Mesothelial cell of epicardium (in vitro differentiated cells): ENCODE measurements at places on chromosomes 12 and 14.

DNA sequence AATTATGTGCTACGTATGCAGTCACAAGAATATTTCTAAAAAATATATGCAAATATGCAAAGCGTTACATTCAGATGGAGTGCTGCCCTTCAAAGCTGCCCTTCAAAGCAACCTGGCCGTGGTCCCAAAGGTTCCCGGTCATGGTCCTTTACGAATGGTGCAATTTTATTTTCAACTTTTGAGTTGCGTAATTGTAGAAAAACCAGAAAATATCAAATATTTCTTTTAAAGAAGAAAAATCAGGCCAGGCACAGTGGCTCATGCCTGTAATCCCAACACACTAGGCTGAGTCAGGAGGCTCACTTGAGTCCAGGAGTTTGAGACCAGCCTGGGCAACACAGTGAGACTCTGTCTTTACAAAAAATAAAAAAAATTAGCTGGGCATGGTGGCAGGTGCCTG lies 21.4 kb downstream of the CLSTN3 start:
- no peaks in the 10 kb centered on the region for H3K27me3 ChIP-seq
- H3K27ac ChIP-seq, result no peak overlapping the region
- H3K4me3 ChIP-seq, result no peak overlapping the region
- peaks cover 24% of the 10 kb centered on the region for H3K4me1 ChIP-seq
- no peak for DNase-seq

- H3K27ac ChIP-seq, result peak overlapping the region; percentile 75
- H3K4me1 ChIP-seq, result peaks cover 31% of the 10 kb centered on the region
- DNase-seq, result no peak
- no peaks in the 10 kb centered on the region for H3K27me3 ChIP-seq
Measured at GRCh38 chr12:33423706-33424105, 15.9 kb downstream of the SYT10 start.

GRCh38 chr14:99120526-99121318 lies 151.3 kb downstream of the BCL11B start:
- H3K36me3 ChIP-seq, result no peaks in the 10 kb centered on the region
- no peaks in the 10 kb centered on the region for H3K4me1 ChIP-seq
- peak; percentile 22 for DNase-seq
- H3K4me3 ChIP-seq, result no peak overlapping the region
- peaks cover 31% of the 10 kb centered on the region for H3K27me3 ChIP-seq

GRCh38 chr12:32466986-32467711 lies 67.8 kb downstream of the FGD4 start:
- no peak overlapping the region for H3K4me3 ChIP-seq
- no peak overlapping the region for H3K27ac ChIP-seq
- peaks cover 4% of the 10 kb centered on the region for H3K36me3 ChIP-seq
- DNase-seq, result no peak

- peaks cover 19% of the 10 kb centered on the region for H3K4me1 ChIP-seq
- no peaks in the 10 kb centered on the region for H3K27me3 ChIP-seq
- no peak overlapping the region for H3K27ac ChIP-seq
Measured at GRCh38 chr12:96199464-96199863, 5.3 kb downstream of the ELK3 start.

DNA sequence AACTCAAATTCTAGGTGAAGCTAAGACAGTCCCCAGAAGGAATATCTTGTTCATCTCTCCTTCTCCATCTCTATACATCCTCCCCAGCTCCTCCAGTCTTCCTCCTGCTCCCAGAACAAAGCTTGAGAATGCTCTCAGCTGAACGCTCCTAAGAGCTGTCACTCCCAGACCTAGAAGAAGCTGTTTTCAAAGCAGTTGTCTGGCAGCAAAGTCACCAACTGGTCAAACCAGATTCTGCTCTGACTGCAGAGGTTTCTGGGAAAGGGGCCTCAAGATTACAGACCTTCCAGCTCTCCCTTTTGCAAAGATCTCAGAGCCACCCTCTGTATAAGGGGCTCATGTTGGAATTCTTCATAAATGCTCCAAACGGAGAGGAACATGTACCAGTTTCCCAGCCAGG lies 9.6 kb upstream of the HSPB8 start:
- no peak overlapping the region for H3K4me3 ChIP-seq
- no peaks in the 10 kb centered on the region for H3K36me3 ChIP-seq
- H3K27ac ChIP-seq, result peak overlapping the region; percentile 85

DNA sequence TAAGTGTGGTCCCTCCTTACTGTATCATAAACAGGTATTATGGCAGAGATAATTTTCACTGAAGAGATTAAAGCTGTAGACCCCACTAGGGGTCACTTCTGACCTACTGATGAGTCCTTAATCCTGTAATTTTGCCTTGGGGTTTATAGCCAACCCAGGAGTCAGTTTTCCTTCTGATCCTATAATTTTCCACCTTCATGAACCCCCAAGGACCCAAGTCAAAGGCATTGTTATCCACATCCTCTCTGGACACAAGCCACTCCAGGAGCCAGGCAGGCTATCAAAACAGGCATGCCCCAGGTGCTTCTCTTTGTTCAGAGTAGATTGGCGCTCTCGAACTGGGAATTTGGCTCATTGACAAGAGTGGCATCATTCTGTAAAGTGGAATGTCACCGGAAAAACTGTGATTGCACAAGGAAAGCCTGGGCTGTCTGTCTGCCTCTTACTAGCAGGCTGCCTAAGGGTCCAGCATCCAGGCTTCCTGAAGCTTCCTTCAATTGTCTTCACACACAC lies 1523.2 kb upstream of the FLRT2 start:
- H3K27ac ChIP-seq, result no peak overlapping the region
- H3K27me3 ChIP-seq, result no peaks in the 10 kb centered on the region
- H3K4me3 ChIP-seq, result no peak overlapping the region
- no peak for DNase-seq
- peaks cover 22% of the 10 kb centered on the region for H3K4me1 ChIP-seq

DNA sequence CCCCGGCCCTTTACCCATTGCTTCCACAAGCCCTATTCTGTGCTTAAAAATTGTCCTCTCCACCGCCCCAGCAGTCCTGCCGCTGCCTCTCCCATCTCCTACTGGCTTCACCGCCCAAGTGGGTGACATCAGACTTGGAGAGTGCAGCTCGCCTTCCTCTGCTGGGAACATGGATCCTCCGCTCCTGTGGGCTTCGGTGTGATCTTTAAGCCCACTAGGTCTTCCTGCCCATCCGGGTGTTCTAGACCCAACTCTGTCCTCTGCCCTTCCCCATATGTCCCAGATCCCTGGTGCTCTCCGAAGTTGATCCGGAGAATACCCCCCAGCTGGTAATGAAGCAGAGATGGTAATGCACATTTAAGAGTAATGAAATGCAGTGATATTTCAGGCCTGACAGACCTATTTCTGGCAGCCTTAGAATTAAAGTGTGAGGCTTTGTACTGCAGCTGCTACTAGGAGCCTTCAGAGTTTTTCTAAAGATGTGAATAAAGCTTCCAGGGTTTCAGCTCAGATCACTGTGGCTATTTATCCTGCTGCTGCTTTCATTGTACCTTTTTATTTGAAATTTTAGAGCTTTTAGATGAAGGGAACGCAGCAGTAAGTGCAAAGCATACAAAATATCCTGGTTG lies 22.9 kb upstream of the CTDSP2 start:
- no peak overlapping the region for H3K4me3 ChIP-seq
- DNase-seq, result no peak
- H3K27ac ChIP-seq, result peak overlapping the region; percentile 6
- no peaks in the 10 kb centered on the region for H3K27me3 ChIP-seq
- peaks cover 24% of the 10 kb centered on the region for H3K4me1 ChIP-seq
- H3K36me3 ChIP-seq, result no peaks in the 10 kb centered on the region

GRCh38 chr12:118337194-118337838 lies 35.4 kb downstream of the TAOK3 start:
- no peak for DNase-seq
- no peak overlapping the region for H3K27ac ChIP-seq
- no peak overlapping the region for H3K4me3 ChIP-seq
- no peaks in the 10 kb centered on the region for H3K4me1 ChIP-seq

- no peaks in the 10 kb centered on the region for H3K36me3 ChIP-seq
- DNase-seq, result no peak
- H3K4me1 ChIP-seq, result peaks cover 6% of the 10 kb centered on the region
- no peak overlapping the region for H3K4me3 ChIP-seq
- H3K27ac ChIP-seq, result no peak overlapping the region
Measured at GRCh38 chr12:53829130-53829819, 77.5 kb upstream of the CISTR start.

DNA sequence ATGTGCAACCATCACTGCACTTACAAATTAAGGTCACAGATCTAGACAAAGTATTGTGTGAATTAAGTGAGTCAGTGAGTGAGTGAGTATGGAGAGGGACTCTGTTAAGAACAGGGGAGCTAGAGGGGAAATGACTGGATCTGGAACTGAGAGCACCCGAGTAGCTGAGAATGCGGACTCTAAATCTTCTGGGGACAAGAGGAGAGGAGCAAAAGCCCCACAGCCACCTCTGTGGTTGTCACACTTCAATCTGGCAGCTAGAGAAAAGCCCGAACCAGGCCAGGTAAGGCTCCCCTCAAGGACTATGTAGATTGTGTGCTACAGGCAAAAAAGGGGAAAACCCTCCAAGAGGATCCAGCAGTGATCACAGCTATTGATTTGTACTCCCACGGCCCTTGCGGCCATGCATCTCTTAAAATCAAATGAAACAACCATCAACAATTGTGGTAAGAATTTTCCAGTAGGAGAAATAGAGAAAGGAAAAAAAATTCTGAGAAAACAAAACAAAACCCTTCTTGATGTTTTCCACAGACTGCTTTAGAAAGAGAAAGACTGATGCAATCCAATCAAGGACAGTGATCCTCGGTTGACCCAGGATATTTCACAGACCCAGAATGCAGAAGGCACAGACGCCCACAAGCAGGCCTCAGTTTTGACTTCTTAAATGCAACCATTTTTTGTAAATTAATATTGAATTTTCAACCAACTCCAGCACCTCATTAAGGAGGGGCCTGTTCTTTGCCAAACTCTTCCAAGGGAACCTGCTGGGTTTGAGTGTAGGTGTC lies 109.6 kb downstream of the SLC38A6 start:
- no peak for DNase-seq
- no peaks in the 10 kb centered on the region for H3K27me3 ChIP-seq
- H3K4me1 ChIP-seq, result no peaks in the 10 kb centered on the region

- H3K27me3 ChIP-seq, result peaks cover 2% of the 10 kb centered on the region
- DNase-seq, result no peak
- H3K36me3 ChIP-seq, result no peaks in the 10 kb centered on the region
- no peak overlapping the region for H3K4me3 ChIP-seq
- no peaks in the 10 kb centered on the region for H3K4me1 ChIP-seq
Measured at GRCh38 chr12:99495799-99496198, 151.8 kb upstream of the GARIN6 start.

GRCh38 chr12:3454780-3455179 lies 36.2 kb upstream of the PRMT8 start:
- H3K27ac ChIP-seq, result no peak overlapping the region
- H3K4me3 ChIP-seq, result no peak overlapping the region
- H3K4me1 ChIP-seq, result no peaks in the 10 kb centered on the region

- H3K36me3 ChIP-seq, result no peaks in the 10 kb centered on the region
- no peak overlapping the region for H3K4me3 ChIP-seq
- H3K27me3 ChIP-seq, result peaks cover 40% of the 10 kb centered on the region
- peaks cover 12% of the 10 kb centered on the region for H3K4me1 ChIP-seq
- DNase-seq, result no peak
- no peak overlapping the region for H3K27ac ChIP-seq
Measured at GRCh38 chr12:507391-507796, 47.7 kb downstream of the B4GALNT3 start.

DNA sequence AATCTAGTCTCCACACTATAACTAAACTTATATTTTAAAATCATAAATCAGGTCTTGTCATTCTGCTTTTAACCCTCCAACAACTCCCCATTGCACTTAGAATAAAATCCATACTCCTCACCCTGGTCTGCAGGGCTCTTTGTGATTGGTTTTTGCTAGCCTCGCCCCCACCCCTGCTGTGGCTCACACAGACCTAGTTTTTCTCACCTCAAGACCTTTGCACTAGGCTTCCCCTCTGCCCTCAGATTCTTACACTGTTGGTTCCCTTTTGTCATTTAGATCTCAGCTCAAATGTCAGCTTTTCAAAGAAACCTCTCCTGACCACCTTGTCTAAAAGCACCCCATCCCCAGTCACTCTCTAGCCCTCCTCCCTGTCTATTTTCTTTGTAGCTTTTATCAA lies 10.7 kb upstream of the LHX5 start:
- peaks cover 2% of the 10 kb centered on the region for H3K4me1 ChIP-seq
- H3K27me3 ChIP-seq, result peaks cover 98% of the 10 kb centered on the region
- no peak overlapping the region for H3K4me3 ChIP-seq

DNA sequence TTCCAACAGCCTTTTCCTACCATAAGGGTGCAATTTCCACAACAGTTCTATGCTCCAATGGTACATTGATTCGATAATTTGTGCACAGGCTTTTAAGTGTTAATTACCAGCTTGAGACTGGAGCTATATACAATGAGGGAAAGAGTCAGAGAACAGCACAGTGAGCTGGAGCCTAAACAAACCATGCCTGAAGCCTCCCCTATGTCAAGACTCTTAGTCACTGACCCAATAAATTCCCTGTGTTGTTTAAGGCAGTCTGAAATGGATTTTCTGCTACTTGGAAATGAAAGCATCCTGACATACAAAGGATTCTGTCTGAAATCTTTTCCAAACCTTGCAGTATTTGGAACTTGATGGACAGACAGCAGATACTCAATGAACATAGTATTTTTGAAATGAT lies 149.0 kb downstream of the EFCAB11 start:
- no peaks in the 10 kb centered on the region for H3K36me3 ChIP-seq
- no peak for DNase-seq
- peaks cover 30% of the 10 kb centered on the region for H3K4me1 ChIP-seq
- no peak overlapping the region for H3K27ac ChIP-seq

- peaks cover 8% of the 10 kb centered on the region for H3K4me1 ChIP-seq
- H3K36me3 ChIP-seq, result no peaks in the 10 kb centered on the region
- peak; percentile 11 for DNase-seq
- H3K27me3 ChIP-seq, result peaks cover 4% of the 10 kb centered on the region
- no peak overlapping the region for H3K27ac ChIP-seq
Measured at GRCh38 chr14:101018561-101019290, 115.2 kb upstream of the RTL1 start.

DNA sequence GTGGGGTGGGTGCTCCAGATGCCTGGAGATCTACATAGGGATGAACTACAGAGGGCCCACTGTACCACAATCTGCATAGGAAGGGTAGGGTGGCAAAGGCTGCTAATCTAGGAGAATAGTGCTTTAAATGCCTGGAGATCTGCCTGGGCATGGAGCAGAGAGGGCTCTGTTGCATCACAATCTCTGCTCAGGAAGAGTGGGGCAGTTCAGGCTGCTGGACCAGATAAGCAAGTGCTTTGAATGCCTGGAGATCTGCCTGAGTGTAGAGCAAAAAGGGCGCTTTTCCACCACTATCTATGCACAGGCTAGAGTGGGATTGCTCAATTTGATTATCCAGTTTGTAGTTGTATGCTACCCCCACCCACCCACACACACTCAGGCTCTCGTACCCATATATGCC lies 886.3 kb upstream of the SEL1L start:
- H3K4me1 ChIP-seq, result no peaks in the 10 kb centered on the region
- no peak overlapping the region for H3K4me3 ChIP-seq
- DNase-seq, result no peak
- peaks cover 2% of the 10 kb centered on the region for H3K36me3 ChIP-seq

GRCh38 chr14:44494137-44494536 lies 12.9 kb downstream of the FSCB start:
- DNase-seq, result no peak
- H3K4me1 ChIP-seq, result no peaks in the 10 kb centered on the region
- no peak overlapping the region for H3K4me3 ChIP-seq
- H3K36me3 ChIP-seq, result no peaks in the 10 kb centered on the region
